ENCODE measurements at places on chromosomes 16 and 17.

DNA sequence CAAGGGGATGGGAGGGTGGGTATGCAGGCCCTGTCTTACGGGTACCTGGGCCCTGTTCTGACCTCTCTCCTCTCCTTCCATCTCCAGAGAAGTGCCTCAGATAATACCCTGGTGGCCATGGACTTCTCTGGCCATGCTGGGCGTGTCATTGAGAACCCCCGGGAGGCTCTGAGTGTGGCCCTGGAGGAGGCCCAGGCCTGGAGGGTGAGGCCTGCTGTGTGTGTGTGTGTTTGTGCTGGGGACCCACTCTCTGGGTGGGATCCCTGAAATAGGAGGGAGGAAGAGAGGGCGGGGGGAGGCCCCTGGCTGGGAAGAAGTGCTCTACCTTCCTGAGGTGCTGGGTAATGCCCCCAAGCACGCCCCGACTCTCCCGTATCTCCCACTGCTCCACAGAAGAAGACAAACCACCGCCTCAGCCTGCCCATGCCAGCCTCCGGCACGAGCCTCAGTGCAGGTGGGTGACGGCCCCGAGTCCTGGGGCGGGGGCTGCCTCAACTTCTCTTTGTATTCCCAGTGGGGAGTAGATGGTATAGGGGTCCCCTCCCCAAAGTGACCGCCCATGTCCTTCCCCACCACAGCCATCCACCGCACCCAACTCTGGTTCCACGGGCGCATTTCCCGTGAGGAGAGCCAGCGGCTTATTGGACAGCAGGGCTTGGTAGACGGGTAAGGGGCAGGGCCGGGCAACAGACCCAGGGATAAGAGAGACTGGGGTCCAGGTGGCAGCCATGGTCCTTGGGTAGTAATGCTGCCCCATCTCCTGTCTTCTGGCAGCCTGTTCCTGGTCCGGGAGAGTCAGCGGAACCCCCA, 7.8 kb downstream of the GRB7 start:
- no peak for DNase-seq

- DNase-seq = peak; percentile 88
Observed at GRCh38 chr17:39623356-39623950, 3.3 kb upstream of the PPP1R1B start.

GRCh38 chr17:75652341-75652740, 14.6 kb downstream of the RECQL5 start:
- no peak for DNase-seq

DNA sequence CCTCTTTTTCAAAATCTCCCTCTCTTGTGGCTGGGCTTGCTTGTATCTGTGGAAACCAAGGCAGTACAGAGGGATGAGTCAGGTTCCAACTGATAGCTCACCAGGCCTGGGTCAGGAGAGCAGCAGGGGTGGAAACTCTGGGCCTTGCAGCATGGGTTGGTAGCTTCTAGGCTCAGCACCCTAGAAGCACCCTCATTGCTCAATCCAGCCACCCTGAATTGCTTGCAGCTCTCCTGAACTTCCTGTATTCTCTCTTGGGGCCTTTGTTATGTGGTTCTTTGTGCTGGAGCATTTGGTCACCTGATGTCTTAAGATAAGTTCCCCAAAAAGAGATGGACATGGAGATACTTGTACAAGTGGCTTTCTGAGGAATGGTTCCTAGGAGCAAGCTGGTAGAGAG, 169.4 kb downstream of the IRX5 start:
- no peak for DNase-seq

GRCh38 chr16:49128740-49129139, 152.9 kb downstream of the CBLN1 start:
- no peak for DNase-seq

GRCh38 chr17:37430051-37430627, 23.5 kb downstream of the TADA2A start:
- no peak for DNase-seq

DNA sequence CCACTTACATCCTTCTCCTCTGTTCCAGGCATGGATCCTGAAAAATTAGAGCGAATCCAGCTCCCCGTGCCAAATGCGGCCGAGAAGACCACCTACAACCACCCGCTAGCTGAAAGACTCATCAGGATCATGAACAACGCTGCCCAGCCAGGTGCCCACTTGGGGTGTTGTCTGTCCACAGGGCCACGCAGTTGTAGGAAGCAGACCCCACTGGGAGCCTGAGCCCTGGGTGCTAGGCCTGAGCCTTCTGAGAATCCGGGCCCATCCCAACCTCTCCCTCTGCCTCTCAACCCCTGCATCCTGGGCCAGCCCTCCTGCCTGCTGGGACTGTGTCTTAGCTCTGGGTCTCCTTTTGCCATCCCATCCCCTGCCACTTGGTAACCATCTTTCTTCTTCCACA, 95.4 kb downstream of the CLEC16A start:
- no peak for DNase-seq

DNA sequence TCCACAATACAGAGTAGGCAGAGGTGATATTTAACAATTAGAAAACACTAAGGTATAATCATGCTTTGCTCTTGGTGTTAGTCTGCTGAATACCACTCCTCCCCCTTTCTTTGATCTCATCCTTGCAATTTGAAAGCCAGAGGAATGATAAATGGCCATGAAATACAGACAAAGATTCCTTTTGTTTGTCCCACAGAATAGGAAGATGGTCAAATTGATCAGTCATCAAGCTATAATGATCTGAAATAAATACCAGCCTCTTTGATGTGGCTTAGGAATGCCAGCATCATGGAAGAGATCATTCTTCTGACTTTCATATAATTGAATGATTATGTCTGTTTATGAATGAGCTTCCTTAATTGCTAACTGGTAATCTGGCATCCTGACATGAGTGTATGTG, 1541.7 kb upstream of the CDH8 start:
- DNase-seq = no peak

GRCh38 chr16:3099732-3100499, 822 bp upstream of the ZSCAN10 start:
- DNase-seq = peak; percentile 67

DNA sequence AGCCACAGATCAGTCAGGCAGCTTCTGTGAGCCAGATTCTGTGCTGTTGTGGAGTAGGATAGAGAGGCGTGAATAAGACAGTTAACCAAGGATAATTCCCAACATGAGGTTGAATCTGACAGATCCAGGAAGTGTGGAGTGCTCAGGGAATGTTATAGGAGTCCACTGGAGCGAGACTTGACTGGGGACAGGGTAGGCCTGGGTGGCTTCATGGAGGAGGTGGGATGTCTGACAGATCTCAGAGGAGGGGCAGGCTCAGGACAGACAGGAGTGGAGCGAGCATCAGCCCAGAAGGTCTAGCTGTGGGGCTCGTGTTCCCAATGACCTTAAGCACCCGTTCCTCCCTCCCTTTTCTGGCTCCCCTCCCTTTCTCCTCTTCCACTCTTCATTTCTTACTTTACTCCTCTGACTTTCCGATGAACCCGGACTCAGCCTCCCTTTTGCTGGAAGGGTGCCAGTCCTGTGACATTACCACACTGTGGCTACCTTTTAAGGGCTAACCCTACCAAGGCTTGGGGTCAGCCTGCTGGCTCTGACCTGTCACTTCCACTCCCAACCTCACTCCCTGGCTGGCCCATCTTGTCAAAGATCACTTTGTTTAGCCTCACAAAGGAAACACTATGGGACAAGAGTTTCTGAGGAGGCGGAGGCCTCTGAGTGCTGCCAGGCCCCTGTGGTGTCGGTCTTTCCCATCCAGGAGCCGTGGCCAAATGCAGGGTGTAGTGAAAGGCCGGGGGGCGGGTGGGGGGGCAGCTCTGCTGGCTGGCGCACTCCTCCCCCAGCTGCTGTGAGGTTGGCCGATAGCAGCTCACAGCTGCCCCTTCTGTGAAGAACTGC, 28.5 kb upstream of the EFCAB13 start:
- DNase-seq = peak; percentile 62

DNA sequence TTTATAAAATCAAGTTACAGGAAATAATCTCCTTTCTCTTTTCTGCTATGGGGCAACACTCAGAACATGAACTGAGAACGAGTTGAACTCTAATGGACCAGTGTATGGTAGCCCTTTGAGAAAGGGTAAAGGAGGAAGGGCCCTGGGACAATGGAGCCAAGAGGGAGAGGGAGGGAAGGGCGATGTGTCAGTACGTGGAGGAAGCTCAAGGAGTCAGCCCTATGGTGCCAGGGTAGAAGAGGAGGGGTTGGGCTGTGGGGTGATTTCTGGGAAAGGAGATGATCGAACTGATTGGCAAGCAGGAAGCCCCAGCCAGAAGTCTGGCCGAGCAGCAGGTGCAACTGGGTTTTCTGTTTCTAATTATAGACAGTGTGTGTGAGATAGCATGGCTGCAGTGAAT, 4.3 kb upstream of the WIPI1 start:
- no peak for DNase-seq

DNA sequence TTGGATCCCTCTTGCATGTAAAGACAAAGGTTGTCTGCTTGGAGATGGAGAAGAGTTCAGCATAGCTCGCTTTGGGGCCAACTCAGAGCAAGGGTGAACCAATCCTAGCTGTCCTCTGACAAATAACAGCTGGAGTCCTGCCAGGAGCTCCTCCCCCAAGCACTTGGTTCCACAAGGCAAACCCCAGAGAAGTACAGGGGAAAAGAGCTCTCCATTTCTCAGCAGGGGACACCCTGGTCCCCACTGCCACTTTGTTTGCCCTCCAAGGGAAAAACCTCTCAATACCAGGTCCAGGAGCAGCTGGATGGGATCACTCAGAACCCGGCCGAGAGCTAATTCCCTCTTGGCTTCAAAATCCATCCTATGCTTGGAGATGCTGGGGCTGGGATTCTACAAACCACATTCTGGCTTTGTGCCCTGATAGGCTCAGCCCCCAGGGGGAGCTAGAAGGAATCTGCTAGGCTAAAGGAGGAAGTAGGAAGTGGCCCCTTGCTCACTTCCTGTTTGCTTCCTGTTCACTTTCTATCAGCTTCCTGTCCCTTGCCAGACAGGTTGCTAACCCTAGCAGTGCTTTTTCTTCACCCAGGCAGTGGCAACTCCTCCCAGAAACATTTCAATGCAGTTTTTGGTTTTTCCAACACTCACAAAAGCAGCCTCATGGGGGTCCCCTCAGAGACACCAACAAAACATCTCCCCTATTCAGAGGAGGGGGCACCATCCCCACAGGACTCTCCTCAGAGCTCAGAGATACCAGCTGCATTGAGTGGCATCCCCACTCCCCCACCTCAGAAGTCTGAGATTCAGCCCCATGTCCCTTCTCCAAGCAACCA, 30.7 kb downstream of the CDRT4 start:
- DNase-seq = peak; percentile 75

- no peak for DNase-seq
Observed at GRCh38 chr17:41098481-41098880, 539 bp upstream of the KRTAP4-8 start.

DNA sequence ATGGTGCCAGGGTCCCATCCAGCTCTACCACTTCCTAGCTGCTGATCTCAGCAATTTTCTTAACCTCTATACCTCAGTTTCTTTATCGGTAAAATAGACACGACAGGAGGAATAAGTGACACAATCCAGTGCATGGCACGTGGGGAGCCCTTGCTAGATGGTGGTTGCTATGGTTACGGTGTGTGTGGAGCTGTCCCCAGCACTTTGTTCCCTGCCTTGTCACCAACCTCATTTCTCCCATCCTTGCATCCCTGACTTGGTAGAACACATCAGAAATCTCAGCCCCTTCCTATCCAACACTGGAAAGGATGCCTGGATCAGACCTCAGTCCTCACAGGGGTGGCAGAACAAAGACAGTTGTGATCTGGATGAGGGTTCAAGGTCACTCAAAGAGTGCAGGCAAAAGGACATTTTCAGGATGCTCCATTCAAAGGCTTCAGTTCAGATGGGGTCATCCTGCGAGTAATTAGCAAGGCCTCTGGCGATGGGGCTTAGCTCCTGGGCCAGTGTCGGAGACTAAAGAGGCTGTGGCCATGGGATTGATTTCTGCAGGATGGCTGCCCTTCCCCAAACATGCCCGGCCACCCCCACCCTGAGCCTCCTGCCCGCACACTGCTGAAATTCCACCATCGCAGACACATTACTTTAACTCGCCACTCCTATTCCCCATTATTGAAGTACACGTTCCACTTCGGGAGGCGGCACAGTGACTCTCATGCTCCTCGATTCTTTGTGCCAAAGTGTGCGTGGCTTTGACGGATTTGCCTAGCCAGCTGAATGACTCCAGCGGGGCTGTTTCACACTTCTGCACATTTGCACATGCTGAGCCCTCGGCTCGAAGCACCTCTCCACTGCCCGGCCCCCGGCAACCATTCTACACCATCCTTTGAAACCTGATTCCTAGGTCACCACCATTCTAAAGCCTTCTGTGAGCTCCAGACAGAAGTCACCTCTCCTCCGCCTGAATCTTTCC, 40.3 kb downstream of the WNT3 start:
- no peak for DNase-seq

DNA sequence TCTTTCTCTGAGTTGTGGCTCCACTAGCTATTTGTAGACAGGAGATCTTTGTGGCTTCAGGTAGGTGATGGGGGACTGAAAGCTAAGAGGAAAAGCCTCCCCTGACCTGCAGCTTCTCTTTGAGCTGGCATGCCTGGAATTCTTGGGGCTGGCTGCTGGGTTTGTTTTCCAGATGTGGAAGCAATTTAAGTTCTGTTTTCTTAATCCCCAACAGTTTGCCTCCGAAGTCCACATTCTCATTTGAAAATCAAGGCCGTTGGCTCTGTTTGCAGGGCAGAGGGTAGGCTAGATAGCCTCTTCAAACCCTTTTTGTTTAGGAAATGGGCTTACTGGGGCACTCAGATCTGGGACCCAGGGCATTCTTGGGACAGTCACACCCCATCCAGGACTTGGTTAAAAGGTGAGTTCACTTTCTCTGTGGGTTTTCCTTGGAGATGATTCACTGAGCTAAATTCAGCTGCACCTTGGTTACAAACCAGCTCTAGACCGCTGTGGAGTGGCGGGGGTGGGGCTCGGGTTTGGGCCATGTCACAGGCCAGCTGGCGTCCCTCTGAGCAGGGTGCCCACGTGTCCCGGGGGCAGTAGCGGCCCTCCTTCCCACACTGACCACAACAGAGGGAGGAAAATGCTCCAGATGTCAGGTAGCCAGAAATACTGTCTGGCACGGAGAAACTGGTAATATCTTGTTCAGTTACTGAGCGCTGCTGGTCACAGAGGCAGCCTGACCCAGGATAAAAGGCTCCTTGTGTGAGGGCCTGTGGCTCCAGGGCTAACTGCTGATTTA, 108.5 kb downstream of the RAB11FIP4 start:
- peak; percentile 77 for DNase-seq

GRCh38 chr17:15454346-15454745, 13.1 kb downstream of the CDRT4 start:
- DNase-seq = no peak

GRCh38 chr16:53266156-53266555, 168.1 kb upstream of the RBL2 start:
- no peak for DNase-seq

DNA sequence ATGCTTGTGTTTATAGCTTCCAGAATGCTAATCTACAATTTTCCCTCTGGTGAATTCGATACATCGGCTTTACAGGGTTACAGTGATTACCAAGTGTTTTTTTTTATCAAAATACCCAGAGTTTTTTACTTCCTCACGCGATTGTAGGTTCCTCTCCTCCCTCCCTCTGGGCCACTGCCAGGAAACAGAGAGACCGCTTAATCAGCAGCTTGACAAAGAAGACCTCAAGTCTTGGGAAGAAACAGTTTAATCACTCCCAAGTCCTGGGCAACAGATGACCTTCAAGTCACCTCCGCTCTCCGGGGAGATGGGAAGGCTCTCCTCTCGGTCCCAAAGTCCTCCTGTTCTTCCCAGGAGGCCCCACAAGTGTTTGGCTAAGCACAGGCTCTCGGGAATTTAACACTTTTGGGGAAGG, 23.5 kb downstream of the SMTNL2 start:
- DNase-seq = peak; percentile 33
